ENCODE measurements at places on chromosomes 4 and X. TPM values are rescaled to one million over a fixed set of nuclear protein-coding genes. Genes with fewer than 3 reads are reported as not detected.

The KLHL34 gene
- not detected for total RNA-seq

The ABLIM2 gene
- 1.7 TPM for total RNA-seq

The ABCG2 gene
- total RNA-seq, result 18.3 TPM

The SOWAHD gene
- 0.21 TPM for total RNA-seq

The TRIM60 gene
- not detected for total RNA-seq

The FHIP1A gene
- 0.24 TPM for total RNA-seq

The FGB gene
- total RNA-seq, result 11.4 TPM

The MAGEA9B gene
- not detected for total RNA-seq

The MAGEE2 gene
- not detected for total RNA-seq

The GPR34 gene
- 0.05 TPM for total RNA-seq

The TEX13B gene
- total RNA-seq, result not detected

The PHKA1 gene
- 24.5 TPM for total RNA-seq

The ERAS gene
- total RNA-seq, result 0.15 TPM

The TCEAL4 gene
- 113 TPM for total RNA-seq

The DMRTC1 gene
- total RNA-seq, result not detected

The TMEM255A gene
- total RNA-seq, result 0.08 TPM

The NRK gene
- total RNA-seq, result not detected
